ENCODE measurements at places on chromosomes 2 and 18. TPM values are rescaled to one million over a fixed set of nuclear protein-coding genes. Genes with fewer than 3 reads are reported as not detected.
A peak's percentile ranks its signal among the peaks of the same experiment; 100 is the strongest.

- peak; percentile 54 for ATAC-seq
These were observed 126.3 kb downstream of the HDAC4 start for GRCh38 chr2:239274391-239275043.

GRCh38 chr2:5372141-5372540, 320.0 kb upstream of the SOX11 start:
- ATAC-seq: no peak

GRCh38 chr2:18149660-18150246, 271.3 kb downstream of the KCNS3 start:
- no peak for ATAC-seq

Gene SGPP2
- 0.81 TPM for total RNA-seq

Gene IL1B
- 6.3 TPM for total RNA-seq

Gene DES
- total RNA-seq: 0.33 TPM
